ENCODE measurements at places on chromosomes 1 and 21. TPM values are rescaled to one million over a fixed set of nuclear protein-coding genes. Genes with fewer than 3 reads are reported as not detected.

- no peak overlapping the region for H3K4me3 ChIP-seq
- no peaks in the 10 kb centered on the region for H3K36me3 ChIP-seq
- no peak overlapping the region for H3K27ac ChIP-seq
- H3K27me3 ChIP-seq, result no peaks in the 10 kb centered on the region
Measured at GRCh38 chr1:239757716-239758115, 334.0 kb upstream of the FMN2 start.

C21orf58 gene
- 47.7 TPM for total RNA-seq

- no peak for DNase-seq
- no peak overlapping the region for H3K4me3 ChIP-seq
- no peaks in the 10 kb centered on the region for H3K27me3 ChIP-seq
Measured at GRCh38 chr1:100930494-100930893, 34.6 kb downstream of the SLC30A7 start.

SMAP2 gene
- 172 TPM for total RNA-seq

DNA sequence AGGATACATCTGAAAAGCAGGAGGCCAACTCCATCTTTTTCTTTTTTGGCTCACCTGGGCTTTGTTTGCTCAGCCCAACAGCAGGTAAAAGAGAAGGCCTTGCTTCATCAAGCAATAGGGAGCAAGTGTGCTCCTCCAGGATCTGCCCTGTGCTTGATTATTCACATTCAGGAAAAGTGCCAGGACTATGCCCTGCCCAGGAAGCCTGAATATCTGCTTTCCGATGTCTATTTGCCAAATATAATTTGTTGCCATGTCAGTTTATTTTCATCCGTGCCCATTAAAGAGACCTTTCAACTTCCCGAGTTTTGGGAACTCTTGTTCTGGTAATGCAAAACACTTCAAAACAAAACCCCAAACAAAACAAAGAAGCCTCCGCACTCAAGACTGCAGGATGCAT is 185.3 kb downstream of the CDC7 start:
- H3K4me1 ChIP-seq, result peaks cover 43% of the 10 kb centered on the region
- peaks cover 66% of the 10 kb centered on the region for H3K36me3 ChIP-seq
- H3K4me3 ChIP-seq, result no peak overlapping the region

Measured in activated CD4-positive, alpha-beta memory T cell treated with anti-CD3 and anti-CD28 coated beads, Interleukin-2, amount 10 ng/mL, durations not matched to agents 7 days and 5 days (primary cell).